ENCODE measurements at places on chromosomes 4 and X.

DNA sequence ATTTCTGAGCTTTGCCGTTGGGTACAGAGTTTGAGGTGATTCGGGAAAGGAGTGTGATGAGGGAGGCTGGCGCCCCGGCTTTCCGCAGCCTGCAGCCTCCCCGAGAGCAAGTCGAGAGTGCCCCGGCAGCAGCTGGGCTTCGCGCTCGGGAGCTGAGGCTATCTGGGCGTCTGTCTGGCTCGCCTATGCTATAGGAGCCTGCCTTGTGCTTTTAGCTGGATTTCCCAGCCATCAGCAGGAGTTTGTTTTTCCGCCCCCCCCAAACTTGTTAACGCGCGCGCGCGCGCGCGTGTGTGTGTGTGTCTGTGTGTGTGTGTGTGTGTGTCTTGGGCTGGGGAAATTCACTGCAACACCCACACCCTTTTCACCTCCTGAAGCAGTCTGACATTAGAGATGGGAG lies 765 bp upstream of the DGKK start:
- DNase-seq = no peak

DNA sequence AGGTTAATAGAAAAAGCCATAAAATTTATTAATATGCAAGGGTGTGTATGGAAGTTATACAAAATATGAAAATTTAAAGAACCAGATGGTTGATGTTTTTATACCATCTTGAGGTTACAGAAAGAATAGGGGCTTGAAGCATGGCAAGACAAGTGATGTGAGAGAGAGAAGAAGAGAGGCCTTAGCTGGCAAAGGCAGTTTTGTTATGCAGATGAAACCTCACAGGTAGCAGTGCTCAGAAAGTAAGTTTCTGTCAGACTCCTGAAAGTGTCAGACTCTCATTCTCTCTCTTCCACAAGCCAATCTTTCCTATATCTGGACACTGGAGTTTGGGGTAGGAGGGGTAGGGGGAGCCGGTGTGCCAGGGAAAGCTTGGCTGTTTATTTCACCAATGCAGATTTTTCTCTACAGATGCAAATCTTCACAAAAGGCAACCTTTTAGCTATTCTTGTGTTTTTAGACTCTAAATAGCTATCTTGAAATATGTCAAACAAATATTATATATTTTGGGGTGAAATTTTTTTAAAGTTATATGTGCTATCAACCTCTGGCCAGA lies 124.5 kb downstream of the CFAP299 start:
- DNase-seq = no peak

DNA sequence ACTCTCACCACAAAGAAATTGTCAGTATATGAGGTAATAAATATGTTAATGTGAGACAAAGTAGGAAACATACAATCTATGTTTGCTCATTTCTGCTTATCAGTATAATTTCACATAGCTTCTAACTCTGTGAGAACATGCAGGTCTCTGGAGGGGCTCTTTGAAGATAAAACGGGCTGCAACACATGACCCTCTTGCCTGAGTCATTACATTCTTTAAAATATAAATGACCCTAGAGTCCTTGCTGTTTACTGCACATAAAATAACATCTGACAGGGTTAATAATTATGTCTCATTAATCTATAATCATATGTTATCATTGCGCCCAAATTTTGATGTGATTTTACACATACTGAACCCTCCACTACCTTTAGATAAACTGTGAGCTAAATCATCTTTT lies 681.5 kb downstream of the ARAP2 start:
- DNase-seq = no peak

DNA sequence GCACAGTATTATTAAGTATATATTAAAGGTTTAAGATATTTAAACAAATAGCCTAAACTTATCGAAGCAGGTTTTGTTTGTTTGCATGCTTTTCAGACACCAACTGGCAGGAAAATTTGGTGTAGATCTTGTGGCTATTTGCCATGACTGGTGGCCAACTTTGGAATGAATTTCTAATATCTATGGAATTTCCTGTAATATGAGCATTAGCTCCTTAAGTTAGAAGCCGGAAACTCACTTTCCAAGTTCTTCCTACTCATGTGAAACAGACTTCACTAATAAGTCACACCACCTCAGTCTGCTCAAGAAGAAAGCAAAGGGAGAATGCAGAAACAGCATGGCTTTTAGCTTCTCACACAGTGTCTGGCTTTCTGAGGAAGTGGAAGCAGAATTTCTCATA lies 563.9 kb downstream of the GRXCR1 start:
- no peak for DNase-seq

- no peak for DNase-seq
These were observed 35.3 kb downstream of the RBPJ start for GRCh38 chr4:26356081-26356501.

All from NCI-H1092 treated with DMSO at 0.1 percent for 48 hours (cell line).